ENCODE measurements at places on chromosomes 7 and 10.

DNA sequence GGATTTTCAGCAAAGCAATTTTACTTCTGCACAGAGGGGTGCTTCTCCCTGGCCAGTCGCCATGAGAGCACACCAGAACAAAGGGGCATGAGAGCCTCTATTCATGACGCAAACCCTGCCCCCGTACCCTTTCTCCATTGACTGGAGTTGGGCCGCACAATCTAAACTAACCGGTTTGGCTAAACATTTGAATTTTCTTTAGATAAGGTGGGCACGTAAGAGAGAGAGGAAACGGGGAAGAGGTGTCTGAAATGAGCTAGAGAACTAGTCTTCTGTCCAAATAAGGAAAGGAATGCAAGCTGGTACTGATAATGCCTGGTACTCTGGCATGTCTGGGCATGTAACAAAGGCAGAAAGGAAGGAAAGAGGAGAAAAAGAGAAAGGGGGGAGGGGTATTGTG is 13.2 kb upstream of the SCIN start:
- peak; percentile 57 for DNase-seq

DNA sequence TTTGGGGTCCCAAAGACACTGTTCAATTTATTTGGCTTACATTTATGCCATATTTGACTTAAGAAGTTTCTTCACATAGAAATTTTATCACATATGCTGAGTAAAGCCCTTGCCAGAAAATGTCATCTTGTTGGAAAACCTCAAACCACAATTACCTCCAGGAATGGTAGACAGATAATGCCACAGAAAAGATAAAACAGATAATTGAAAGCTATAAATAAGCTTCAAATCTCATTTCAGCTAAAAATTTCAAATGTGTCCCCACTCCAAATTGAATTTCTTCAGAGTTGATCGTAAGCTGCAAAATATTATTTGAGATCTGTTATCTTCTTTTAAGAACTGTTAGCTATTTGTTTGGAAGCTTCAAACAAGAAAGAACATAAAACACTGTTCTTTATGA is 176.4 kb upstream of the PTN start:
- no peak for DNase-seq

GRCh38 chr10:87101996-87102395 is 7.0 kb downstream of the SHLD2 start:
- no peak for DNase-seq

DNA sequence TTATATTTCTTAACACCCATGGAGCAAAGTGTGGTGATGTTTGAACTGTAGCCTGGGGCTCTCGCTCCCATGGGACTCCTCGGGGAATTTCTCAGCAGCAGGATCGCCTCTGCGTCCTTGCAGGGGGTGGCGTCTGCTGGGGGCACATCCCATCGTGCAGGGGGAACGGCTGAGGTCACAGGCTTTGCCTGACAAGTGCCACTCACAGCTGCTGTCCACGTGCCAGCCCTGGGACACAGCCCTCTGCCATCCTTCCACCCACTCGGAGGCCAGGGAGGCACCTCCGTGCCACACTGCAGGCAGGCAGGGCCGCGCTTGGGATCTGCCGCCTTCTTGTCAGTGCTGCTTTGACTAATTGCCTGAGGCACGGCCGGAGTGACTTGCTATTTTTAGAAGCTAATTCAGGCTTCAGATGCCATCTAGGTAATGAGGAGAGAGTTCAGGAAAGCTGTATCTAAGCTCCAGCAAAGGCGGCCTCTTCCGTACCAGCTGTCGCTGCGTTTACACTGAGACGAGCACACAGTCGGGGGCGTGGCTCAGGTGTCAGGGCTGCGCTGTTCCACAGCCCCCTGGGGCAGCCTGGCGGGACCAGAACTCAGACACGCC is 45.7 kb downstream of the PITRM1 start:
- DNase-seq, result no peak

- DNase-seq, result no peak
These were observed 1.0 kb downstream of the OSBPL3 start for GRCh38 chr7:24978843-24979469.

- no peak for DNase-seq
These were observed 14.2 kb downstream of the KPNA7 start for GRCh38 chr7:99193527-99194220.

- peak; percentile 63 for DNase-seq
These were observed 9.0 kb upstream of the ARPC1B start for GRCh38 chr7:99365318-99366141.

- DNase-seq, result no peak
These were observed 200.3 kb downstream of the DNAJB6 start for GRCh38 chr7:157537056-157537455.

GRCh38 chr7:7972922-7973594 is 4.5 kb downstream of the GLCCI1 start:
- DNase-seq, result peak; percentile 38

- peak; percentile 33 for DNase-seq
These were observed at the start of gene SLC16A12 for GRCh38 chr10:89535171-89536012. Gene SLC16A12, minus strand, starts transcription at chr10:89535594. Its CDS starts 73,016 bp downstream, at chr10:89462578.

GRCh38 chr10:52280051-52280450 is 34.0 kb upstream of the DKK1 start:
- no peak for DNase-seq

DNA sequence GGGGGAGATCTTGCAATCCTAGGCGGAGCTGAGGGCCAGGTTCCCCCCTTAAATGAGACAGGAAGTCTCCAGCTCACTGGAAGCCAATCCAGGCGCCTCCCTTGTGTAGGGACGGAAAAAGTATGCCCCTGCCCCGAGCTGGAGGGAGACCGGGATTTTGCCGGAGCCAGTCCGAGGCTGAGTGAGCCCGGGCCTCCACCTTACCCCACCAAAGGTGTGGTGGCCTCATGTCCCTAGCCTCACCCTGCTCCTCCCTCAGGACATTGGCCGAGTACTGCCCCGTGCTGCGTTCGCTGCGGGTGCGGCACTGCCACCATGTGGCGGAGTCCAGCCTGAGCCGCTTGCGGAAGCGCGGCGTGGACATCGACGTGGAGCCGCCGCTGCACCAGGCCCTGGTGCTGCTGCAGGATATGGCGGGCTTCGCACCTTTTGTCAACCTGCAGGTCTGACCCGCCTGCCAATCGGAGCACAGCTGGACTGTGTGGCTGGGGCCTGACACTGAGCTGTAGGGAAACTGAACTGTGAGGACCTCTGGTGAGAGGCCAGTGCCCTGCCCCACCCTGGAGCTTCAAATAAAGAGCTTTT is 2.0 kb downstream of the FBXL15 start:
- DNase-seq, result peak; percentile 85

DNA sequence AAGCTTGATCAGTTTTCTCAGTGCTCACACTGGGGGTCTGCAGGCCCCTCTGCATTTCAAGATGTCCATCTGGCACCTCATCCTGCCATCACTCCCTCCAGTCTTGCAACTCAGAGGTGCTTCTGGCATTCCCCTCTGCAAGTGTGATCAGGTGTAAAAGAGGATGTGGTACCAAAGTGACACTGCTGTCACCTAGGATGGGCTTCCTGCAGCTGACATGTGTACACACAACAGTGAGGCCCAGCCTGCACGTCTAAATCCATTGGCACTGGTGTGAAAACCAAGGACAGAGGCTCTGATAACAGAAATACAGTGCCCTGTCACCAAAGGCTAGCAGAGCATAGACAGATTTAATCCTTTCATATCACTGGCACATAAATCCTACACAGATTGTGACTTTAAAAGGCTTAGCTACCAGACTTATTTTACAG is 162.5 kb upstream of the CELF2 start:
- DNase-seq, result no peak

DNA sequence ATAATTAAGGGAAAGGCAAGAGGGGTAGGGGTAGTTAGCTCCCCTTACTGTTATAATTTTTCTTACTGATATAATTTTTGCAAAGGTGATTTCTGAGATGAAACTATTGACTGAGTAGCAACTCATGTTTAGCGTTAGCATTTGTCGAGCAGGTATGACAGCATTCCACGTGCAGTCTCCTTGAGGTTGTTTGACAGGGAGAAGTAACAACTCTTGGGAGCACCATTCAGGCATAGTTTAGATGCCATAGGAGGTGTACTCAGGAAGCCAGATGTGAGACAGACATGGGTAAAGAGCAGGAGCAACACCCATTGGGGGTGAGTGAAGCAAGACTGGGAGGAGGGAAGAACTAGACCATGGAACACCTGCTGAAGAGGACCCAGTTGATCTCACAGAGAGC is 96.6 kb upstream of the KLF6 start:
- DNase-seq, result no peak

- DNase-seq, result no peak
These were observed 566.5 kb downstream of the ATRNL1 start for GRCh38 chr10:115659616-115660015.

GRCh38 chr10:5199398-5199797 is 2.8 kb downstream of the AKR1C4 start:
- DNase-seq, result no peak

Measured in ACHN (cell line).